ENCODE measurements at places on chromosomes 5 and 9. TPM values are rescaled to one million over a fixed set of nuclear protein-coding genes. Genes with fewer than 3 reads are reported as not detected.

- DNase-seq = no peak
- peak overlapping the region; percentile 8 for H3K27ac ChIP-seq
- peaks cover 51% of the 10 kb centered on the region for H3K4me1 ChIP-seq
- H3K4me3 ChIP-seq = no peak overlapping the region
Observed at GRCh38 chr5:179609834-179610108, 13.7 kb downstream of the HNRNPH1 start.

- no peaks in the 10 kb centered on the region for H3K4me1 ChIP-seq
- no peak overlapping the region for H3K27ac ChIP-seq
- no peak overlapping the region for H3K4me3 ChIP-seq
Observed at GRCh38 chr9:13502484-13502883, 223.0 kb upstream of the MPDZ start.

DNA sequence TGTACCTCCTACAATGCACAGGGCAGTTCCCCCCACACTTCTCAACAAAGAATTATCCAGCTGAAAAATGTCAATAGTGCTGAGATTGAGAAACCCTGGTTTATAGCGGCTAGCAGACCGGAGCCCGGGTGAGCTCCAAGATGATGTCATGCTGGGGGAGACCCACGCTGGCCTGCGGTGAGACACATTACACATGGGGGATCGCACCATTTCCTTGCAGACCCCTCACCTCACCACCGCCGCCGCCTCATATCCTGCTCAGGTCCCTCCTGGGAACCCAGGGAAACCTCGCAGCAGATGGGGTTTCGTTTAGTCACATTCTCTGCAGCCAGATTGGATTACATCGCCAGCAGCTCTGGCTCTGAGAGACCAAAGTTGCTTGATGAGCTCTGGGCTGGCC is 14.7 kb upstream of the TNC start:
- no peak overlapping the region for H3K4me3 ChIP-seq
- no peak overlapping the region for H3K27ac ChIP-seq
- peaks cover 21% of the 10 kb centered on the region for H3K27me3 ChIP-seq
- H3K36me3 ChIP-seq = no peaks in the 10 kb centered on the region

DNA sequence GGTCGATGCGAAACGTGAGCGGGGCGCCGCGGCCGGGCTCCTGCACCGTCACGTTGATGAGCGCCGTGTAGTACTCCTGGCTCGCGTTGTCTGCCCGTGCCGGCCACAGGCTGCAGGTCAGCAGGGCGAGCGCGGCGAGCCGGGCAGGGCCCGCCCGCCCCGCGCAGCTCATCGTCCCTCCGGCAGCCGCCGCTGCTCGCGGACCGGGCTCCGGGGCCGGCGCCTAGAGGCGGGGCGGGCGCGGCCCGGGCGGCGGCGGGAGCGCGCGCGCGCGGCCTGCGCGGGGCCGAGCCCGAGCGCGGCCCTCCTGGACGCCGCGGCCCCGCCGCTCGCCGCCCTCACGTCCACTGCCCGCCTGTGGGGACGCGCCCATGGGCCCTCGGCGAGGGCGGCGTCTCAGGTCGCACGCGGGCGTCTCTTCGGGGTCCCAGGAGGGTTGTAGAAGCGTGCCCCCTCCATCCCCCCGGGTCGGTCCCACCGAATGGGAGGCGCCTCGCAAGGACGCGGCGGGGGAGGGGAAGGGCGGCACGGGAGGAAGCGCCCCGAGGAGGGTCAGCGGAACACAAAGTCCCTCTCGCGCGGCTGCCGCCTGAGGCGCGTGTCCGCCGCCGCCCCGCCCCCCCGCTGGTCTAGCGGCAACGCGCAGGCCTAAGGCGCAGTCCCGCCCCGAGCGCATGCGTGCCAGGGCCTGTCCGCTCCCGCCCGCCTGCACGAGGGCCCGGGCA is at the start of gene RNF130:
Gene RNF130 (minus strand): TSS at position 229 of the 725 bp plus-strand sequence. CDS start 57 bp downstream, at position 172.
- H3K27me3 ChIP-seq = no peaks in the 10 kb centered on the region
- peaks cover 32% of the 10 kb centered on the region for H3K4me1 ChIP-seq
- H3K4me3 ChIP-seq = peak within 1 kb of the TSS; percentile 83
- peak; percentile 87 for DNase-seq

- H3K36me3 ChIP-seq = no peaks in the 10 kb centered on the region
- H3K4me3 ChIP-seq = no peak overlapping the region
- no peak overlapping the region for H3K27ac ChIP-seq
- peaks cover 4% of the 10 kb centered on the region for H3K27me3 ChIP-seq
Observed at GRCh38 chr9:124708074-124708473, 63.0 kb downstream of the NR6A1 start.

GRCh38 chr9:112072721-112073638 is 102.1 kb downstream of the SUSD1 start:
- peaks cover 28% of the 10 kb centered on the region for H3K4me1 ChIP-seq
- H3K4me3 ChIP-seq = no peak overlapping the region
- H3K27me3 ChIP-seq = no peaks in the 10 kb centered on the region
- no peak overlapping the region for H3K27ac ChIP-seq

DNA sequence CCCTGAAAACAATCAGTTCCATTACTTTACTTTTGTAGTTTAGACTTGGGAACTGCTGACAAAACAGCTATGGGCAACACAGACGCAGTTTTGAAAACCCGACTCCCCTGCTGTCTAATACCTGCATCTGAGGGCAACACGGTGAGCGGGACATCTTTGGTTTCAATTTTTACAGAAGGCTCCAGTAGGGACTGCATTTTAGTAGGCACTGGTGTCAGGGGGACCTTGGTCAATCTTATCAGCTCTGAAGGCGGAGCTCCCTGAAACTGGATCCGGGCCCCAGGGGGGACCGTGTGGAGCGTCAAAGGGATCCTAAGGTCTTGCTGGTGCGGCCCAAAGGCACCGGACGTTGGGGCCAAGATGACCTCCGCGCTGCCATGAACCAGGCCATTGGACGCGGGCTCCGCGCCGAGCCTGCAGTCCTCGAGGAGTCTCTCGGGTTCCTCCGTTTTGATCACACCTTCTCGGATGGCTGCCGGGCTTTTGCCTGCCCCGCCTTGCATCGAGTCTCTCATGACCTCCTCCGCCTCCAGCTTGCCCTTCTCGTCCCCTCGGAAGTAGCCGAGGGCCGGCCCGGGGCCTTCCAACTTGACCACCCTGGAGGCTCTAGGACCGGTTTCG is 1.1 kb downstream of the SOX30 start:
- no peak for DNase-seq
- no peaks in the 10 kb centered on the region for H3K27me3 ChIP-seq
- H3K4me1 ChIP-seq = peaks cover 10% of the 10 kb centered on the region
- H3K4me3 ChIP-seq = peak overlapping the region; percentile 68

- H3K4me1 ChIP-seq = peaks cover 3% of the 10 kb centered on the region
- no peaks in the 10 kb centered on the region for H3K27me3 ChIP-seq
- H3K36me3 ChIP-seq = peaks cover 64% of the 10 kb centered on the region
- no peak overlapping the region for H3K4me3 ChIP-seq
Observed at GRCh38 chr5:65548281-65548680, 14.7 kb downstream of the CENPK start.

GRCh38 chr5:77772729-77773128 is 3.4 kb downstream of the TBCA start:
- DNase-seq = no peak
- H3K27me3 ChIP-seq = no peaks in the 10 kb centered on the region
- H3K27ac ChIP-seq = no peak overlapping the region
- H3K36me3 ChIP-seq = peaks cover 41% of the 10 kb centered on the region

GRCh38 chr5:171745602-171746001 is 40.0 kb upstream of the SMIM23 start:
- DNase-seq = no peak
- H3K4me3 ChIP-seq = no peak overlapping the region
- no peak overlapping the region for H3K27ac ChIP-seq
- H3K4me1 ChIP-seq = no peaks in the 10 kb centered on the region

GRCh38 chr5:38782180-38782835 is 63.5 kb upstream of the OSMR start:
- peaks cover 15% of the 10 kb centered on the region for H3K27me3 ChIP-seq
- H3K27ac ChIP-seq = no peak overlapping the region
- no peak for DNase-seq
- H3K4me1 ChIP-seq = no peaks in the 10 kb centered on the region
- no peak overlapping the region for H3K4me3 ChIP-seq
- H3K36me3 ChIP-seq = no peaks in the 10 kb centered on the region

GRCh38 chr5:66518753-66519152 is 77.4 kb upstream of the MAST4 start:
- H3K27me3 ChIP-seq = peaks cover 6% of the 10 kb centered on the region
- no peak for DNase-seq
- H3K36me3 ChIP-seq = peaks cover 1% of the 10 kb centered on the region
- H3K4me3 ChIP-seq = no peak overlapping the region

DNA sequence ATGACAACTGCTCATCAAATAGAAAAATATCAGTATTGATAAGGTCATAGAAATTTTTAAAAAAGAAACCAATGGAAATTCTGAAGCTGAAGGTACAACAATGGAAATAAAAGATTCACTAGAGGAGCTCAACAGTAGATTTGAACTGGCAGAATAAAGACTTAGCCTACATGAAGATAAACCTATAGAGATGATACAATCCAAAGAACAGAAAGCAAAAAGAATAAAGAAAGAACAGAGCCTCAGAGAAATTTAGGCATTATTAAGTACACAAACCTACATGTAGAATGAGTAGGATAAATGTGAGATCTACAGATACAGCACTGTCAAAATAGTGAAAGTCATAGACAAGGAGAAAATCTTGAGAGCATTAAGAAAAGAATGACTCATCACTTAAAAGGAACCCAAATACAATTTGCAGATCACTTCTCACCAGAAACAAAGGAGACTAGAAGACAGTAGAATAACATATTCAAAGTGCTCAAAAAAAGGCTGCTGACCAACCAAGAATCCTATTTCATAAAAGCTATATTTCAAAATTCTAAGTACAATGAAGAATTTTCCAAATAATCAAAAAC is 47.8 kb upstream of the HTR4 start:
- no peak overlapping the region for H3K27ac ChIP-seq
- H3K4me3 ChIP-seq = no peak overlapping the region
- peaks cover 4% of the 10 kb centered on the region for H3K36me3 ChIP-seq

DNA sequence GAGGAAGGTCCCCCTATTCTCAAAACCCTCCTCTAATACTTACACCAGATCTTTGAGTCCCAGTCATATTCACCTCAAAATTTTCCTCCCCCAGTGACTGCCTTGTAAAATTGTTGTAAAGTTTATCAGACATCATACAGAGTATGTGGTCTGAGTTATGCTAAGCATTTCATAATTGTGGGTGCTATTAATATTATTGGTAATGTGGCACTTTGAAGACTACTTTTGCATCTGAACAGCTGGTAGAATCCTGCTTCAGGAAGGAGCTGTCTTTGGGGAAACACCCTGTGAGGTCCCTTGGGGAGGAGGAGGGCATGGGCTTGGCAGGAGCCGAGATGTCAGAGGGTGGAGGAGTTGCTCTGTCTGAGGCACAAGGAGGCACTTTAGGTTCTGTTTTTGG is 164.9 kb upstream of the ZNF618 start:
- DNase-seq = no peak
- no peak overlapping the region for H3K27ac ChIP-seq
- no peaks in the 10 kb centered on the region for H3K36me3 ChIP-seq

DNA sequence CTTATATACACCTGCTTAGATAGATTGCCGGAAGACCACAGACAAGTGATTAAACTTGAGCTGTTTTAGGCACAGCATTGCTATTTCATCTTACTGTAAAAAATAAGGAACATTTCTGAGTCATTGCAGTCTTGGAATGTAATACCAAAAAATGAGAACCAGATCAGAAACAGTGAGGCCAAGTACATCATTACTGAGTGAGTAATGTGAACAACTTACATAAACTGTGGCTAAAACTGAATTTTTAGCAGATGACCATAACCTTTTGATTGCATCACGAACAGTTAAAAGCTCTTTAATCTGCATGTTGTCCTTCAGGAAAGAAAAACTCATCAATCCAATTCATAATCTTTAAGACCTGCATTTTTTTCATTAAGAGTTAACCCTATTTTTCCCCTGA is 157.1 kb upstream of the FGF10 start:
- no peaks in the 10 kb centered on the region for H3K36me3 ChIP-seq
- no peaks in the 10 kb centered on the region for H3K27me3 ChIP-seq
- no peaks in the 10 kb centered on the region for H3K4me1 ChIP-seq
- DNase-seq = no peak

- H3K36me3 ChIP-seq = no peaks in the 10 kb centered on the region
- peaks cover 3% of the 10 kb centered on the region for H3K27me3 ChIP-seq
- no peak for DNase-seq
Observed at GRCh38 chr5:58849921-58850667, 267.2 kb downstream of the RAB3C start.

- no peak overlapping the region for H3K27ac ChIP-seq
- H3K4me1 ChIP-seq = peaks cover 12% of the 10 kb centered on the region
- peak; percentile 54 for DNase-seq
- no peaks in the 10 kb centered on the region for H3K27me3 ChIP-seq
- no peaks in the 10 kb centered on the region for H3K36me3 ChIP-seq
Observed at GRCh38 chr9:135973277-135974219, 12.4 kb upstream of the UBAC1 start.

DNA sequence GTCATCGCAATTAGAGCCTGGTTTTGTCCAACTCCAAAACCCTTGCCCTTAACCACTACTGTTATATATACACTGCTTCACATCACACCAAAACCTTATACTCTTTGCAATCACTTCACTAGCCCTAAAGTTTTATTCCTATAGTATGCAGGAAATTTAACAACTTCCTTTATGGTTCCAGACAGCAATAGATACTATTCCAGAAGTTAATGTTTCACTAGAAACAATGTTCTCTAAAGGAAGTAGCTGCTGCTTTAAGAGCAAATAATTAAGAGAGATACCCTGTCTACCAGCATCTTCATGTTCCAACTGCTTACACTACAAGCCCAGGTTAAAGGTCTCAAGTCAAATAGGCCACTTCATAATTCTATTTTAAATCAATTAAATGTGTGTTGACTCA is 22.0 kb downstream of the FREM1 start:
- H3K4me3 ChIP-seq = no peak overlapping the region
- no peak for DNase-seq
- no peaks in the 10 kb centered on the region for H3K4me1 ChIP-seq

DNA sequence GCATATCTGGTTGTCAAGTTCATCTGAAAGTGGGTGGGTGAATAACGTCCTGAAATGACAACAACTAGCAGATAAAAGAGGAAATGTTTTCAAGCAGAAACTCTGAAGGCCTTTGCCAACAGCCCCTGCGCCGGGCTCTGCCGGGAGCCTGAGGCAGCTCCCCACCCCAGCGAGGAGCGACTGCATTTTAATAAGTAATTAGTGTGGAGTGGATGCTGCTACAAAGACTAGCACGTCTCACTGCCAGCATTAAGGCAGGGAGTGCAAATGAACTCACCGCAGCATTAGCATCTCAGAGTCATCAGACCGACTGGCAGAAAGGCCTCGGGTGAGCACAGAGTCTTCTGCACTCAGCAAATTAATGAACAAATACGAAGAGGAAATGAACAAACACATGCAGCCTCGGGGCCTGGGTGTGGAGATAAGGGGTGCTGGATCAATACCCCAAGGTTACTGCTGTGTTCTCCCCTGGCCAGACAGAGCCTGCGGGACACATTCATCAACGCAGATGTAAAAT is 63.8 kb downstream of the VAV2 start:
- H3K4me1 ChIP-seq = no peaks in the 10 kb centered on the region
- no peaks in the 10 kb centered on the region for H3K36me3 ChIP-seq
- H3K27ac ChIP-seq = no peak overlapping the region
- H3K27me3 ChIP-seq = no peaks in the 10 kb centered on the region
- DNase-seq = no peak
- H3K4me3 ChIP-seq = no peak overlapping the region

The RIMOC1 gene
- 19.8 TPM for total RNA-seq

The IL3 gene
- 0.25 TPM for total RNA-seq

The CENPK gene
- 70.9 TPM for total RNA-seq

The OTP gene
- not detected for total RNA-seq

The ABLIM3 gene
- total RNA-seq = not detected

The FOXD1 gene
- 1.5 TPM for total RNA-seq

The C5orf58 gene
- total RNA-seq = not detected

The UBE2B gene
- total RNA-seq = 98.9 TPM

The ZNF883 gene
- total RNA-seq = 1.1 TPM

The PRDM9 gene
- not detected for total RNA-seq

The SLC9A3 gene
- total RNA-seq = 3.3 TPM

The HMGCS1 gene
- 65.7 TPM for total RNA-seq

The ROPN1L gene
- not detected for total RNA-seq

The PSD2 gene
- total RNA-seq = not detected
